AML-193 (cell line): ENCODE measurements at places on chromosomes 12 and 14.

GRCh38 chr12:103745962-103746361 lies 95.1 kb downstream of the NT5DC3 start:
- DNase-seq = no peak

DNA sequence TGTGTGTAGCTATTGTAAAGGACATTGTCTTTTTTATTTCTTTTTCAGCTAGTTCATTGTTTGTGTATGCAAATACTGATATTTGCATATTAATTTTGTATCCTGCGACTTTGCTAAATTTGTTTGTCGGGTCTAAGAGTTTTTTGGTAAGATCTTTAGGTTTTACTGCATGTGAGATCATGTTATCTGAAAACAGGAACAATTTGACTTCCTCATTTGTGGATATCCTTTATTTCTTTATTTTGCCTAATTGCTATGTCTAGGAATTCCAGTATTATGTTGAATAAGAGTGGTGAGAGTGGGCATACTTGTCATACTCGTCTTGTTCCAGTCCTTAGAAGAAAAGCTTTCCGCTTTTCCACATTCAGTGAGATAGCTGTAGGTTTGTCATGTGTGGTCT lies 28.8 kb downstream of the SIX4 start:
- DNase-seq = peak; percentile 45

DNA sequence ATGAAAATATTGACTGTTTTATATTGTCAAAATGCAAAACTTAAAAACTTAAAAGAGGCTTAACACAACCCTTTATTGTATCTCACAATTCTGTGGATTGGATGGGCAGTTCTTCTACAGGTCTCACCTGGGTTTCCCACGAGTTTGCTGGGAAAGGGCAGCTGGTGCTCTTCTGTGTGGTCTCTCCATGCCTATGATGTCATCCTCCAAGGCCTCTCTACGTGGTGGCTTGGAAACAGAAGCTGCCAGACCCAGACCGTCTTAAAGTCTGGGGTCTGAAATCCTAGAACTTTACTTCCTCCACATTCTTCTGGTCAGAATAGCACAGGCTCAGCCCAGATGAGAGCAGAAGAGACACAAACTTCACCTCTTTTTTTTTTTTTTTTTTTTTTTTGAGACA lies 36.5 kb upstream of the KICS2 start:
- DNase-seq = no peak

GRCh38 chr12:132566516-132567131 lies 43.8 kb downstream of the LRCOL1 start:
- DNase-seq = no peak

DNA sequence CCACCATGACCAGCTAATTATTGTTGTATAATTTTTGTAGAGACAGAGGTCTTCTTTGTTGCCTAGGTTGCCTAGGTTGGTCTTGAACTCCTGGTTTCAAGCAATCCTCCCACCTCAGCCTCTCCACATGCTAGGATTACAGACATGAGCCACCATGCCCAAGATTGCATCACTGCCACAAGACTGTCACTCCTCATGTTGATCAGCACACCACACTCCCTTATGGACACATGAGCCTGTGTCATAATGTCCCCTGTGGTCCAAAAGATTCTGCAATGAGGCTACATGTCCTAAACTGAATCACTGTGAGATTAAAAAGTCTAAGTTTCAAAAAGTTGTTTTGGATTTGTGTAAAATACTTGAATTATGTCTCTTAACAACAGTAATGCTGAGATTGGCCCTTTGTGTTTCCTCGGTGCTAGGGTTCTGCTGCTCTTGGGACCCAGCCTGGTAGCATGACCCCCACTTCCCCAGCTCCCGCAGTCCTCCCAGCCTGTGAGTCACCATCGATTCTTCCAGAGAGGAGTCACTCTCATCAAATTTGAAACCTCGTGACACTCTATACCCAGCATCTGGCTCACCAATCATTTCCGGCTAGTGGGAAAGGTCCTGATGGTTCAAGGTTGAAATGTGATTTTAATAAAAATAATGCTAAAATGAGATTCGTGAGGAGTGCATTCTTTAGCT lies 890.9 kb downstream of the VRK1 start:
- no peak for DNase-seq

DNA sequence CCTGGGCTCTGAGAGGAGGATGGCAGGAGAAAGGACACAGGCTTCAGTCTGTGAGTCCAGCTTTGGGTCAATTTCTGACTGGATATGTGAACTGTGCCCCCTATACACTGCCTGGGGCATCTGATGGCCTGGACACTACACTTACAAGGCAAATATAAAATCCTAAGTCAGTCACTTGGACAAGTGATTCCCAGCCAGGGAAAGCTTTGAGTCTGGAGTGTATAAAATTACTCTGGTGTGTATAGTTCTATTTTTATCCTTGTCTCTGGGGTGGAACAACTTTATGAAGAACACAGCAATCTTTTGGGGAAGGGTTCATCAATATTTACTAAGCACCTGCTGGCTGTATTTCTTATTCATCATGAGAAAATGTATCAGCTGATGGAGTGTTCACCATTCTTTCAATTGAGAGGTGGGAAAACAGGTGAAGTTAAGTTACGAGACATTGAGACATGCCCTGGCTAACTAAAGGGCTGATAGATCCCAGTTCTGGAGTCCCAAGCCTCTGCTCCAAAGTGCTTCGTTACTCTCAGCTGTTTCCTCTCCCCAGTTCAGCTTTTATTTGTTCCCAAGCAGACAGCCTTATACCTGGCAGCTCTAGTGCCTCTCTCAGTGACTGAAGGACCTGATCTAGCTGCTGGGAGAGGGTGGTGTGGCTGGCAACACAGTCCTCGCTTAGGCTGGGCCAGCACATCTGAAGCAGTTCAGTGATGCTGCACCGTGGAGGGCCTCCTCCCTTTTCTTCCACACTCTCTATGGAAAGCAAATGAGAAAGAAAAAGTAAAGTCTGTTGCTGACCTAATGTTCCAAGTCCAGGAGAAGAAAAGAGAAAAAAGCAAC lies 30.9 kb downstream of the ZFYVE26 start:
- DNase-seq = no peak

GRCh38 chr12:21502164-21502496 lies 541 bp downstream of the GOLT1B start:
- DNase-seq = peak; percentile 3

- peak; percentile 77 for DNase-seq
Observed at GRCh38 chr12:15522574-15523187, 200.4 kb downstream of the PTPRO start.

DNA sequence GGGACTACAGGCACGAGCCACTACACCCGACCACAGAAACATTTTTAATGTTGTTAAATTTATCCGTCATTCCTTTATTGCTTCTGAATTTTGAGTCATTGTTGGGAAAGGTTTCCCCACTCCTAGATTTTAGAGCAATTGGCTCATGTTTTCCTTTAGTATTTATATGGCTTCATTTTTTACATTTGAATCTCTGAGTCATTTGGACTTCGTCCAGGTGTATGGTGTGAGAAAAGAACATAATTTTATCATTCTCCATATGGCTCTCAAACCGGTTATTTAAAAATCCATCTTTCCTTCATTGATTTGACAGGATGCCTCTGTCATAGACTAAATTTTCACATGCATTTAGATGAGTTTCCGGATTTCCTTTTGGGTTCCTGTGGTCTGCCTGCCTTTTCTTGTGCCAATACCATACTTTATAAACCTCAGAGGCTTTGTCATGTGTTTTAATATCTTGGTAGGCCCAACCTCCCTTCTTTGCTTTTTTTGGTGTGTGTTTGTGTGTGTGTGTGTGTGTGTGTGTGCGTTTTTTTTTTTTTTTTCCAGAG lies 30.9 kb downstream of the LRTM2 start:
- peak; percentile 44 for DNase-seq

DNA sequence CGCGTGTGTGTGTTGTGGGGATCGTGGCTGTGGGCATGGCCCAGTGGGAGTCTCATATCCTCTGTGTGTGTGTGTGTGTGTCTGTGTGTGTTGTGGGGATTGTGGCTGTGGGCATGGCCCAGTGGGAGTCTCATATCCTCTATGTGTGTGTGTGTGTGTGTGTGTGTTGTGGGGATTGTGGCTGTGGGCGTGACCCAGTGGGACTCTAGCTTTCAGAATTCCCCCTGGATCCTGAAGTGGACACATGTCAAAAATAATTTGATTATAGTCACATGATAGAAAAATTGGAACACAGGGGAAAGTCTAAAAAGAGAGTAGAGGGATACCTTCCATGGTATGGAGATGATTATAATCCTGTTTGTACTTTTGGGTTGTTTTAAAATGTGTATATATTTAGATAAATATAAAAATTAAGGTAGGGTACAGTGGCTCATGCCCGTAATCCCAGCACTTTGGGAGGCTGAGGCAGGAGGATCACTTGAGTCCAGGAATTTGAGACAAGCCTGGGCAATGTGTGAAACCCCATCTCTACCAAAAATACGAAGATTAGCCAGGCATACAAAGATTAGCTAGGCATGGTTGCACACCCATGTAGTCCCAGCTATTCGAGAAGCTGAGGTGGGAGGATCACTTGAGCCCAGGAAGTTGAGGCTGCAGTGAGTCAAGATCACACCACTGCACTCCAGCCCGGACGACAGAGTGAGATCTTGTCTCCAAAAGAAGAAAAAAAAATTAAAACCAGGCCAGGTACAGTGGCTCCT lies 11.0 kb downstream of the PAPLN start:
- peak; percentile 14 for DNase-seq

GRCh38 chr14:104284107-104284592 lies 145.8 kb downstream of the KIF26A start:
- DNase-seq = no peak

GRCh38 chr14:94077111-94077821 lies 3.7 kb downstream of the DDX24 start:
- no peak for DNase-seq

GRCh38 chr12:98227162-98227561 lies 288.2 kb upstream of the TMPO start:
- peak; percentile 40 for DNase-seq

- DNase-seq = no peak
Observed at GRCh38 chr12:59874781-59875180, 279.0 kb downstream of the SLC16A7 start.

GRCh38 chr12:45990468-45991283 lies at the start of gene SCAF11:
TSS of gene SCAF11 (minus strand) at chr12:45990574. CDS start at chr12:45964167, 26,407 bp downstream.
- peak; percentile 95 for DNase-seq
